ENCODE measurements at places on chromosomes 6 and 20.

DNA sequence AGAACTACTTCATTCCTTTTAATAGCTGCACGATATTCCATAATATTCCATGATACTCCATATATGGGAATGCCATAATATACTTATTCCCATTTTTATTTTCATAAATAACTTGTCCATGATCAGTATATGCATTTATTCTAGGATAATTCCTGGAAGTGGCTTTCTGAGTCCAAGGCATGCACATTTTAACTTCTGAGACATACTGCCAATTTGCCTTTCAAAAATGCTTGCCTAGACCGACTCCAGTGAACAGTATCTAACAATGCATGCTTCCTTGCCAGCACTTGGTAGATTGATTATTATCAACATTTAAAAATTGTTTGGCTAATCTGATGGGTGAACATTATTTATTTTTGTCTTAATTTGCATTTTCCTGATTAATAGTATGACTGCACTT, 54.0 kb downstream of the SPTLC3 start:
- DNase-seq: no peak

DNA sequence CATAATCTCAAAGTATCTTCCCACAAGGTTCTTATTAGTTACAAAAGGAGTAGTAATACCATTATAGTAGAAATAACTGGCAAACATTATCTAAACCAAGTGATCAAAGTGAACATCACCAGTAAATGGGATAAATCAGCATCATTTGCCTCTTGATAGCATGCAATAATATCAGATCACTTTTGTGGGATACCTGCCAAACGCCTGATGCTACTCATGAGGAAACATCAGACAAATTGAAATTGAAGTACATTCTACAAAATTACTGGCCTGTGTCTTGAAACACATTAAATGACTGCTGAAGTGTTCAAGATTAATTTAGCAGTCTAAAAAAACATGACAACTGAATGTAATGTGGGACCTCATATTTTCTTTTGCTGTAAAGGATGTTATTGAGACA, 208.1 kb downstream of the TINAG start:
- peak; percentile 84 for DNase-seq

GRCh38 chr6:132733814-132734213, 20.0 kb upstream of the VNN1 start:
- DNase-seq: no peak

DNA sequence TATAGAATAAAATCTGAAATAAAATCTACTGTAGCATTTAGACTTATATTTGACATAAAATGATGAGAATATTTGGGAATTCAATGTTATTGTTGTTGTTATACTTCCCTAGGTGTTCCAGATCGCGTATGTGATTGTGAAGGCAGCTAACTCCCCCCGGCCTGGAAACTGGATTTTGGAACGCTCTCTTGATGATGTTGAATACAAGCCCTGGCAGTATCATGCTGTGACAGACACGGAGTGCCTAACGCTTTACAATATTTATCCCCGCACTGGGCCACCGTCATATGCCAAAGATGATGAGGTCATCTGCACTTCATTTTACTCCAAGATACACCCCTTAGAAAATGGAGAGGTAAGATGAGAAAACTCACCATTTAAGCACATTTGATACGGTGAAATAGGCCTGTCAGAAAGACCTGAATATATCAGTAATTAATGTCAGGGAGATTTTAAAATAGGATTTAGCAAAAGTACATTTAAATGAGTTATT, 215.2 kb downstream of the LAMA2 start:
- no peak for DNase-seq

GRCh38 chr6:84136364-84137050, 90.9 kb downstream of the CEP162 start:
- DNase-seq: no peak

DNA sequence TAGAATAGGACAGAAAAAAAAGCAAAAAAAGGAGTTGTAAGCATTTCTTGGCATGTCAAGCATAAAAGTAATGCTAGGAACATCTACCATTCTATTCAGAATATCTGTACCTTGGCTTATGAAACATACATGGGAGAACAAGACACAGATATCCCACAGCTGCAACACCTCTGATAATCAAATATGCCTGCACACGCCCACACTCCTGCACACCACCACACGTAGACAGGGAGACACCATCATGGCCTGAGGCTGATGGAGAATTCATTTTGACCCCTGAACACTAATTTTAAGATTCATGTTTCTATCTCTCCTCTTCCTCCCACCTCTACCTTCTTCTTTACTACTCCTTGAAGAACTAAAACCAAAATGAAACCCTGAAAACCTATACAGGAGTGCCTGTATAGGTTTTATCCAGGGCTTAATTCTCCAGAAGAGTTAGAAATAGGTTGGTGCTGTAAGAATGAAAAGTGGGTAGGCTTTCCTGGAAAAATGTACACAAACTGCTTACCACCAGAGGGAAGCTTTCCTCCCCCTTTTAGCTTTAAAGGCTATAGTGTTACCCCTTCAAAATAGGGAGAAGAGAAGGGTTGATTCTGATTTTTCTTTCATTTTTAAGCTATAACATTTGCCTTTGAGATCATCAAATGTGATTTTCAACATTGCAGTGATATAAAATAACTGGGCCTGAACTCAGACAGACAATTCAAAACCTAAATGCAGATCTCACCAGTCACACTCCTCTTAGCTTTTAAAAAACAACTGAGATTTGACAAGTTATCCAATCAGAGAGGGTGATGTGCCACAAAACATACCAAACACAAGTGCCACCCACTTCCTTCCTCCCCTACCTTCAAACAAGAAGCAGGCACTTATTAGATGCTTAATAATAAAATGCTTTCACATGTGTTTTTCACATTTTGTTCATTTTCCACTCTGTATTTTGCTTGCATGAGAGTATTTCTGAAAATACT, 57.9 kb downstream of the ELOVL5 start:
- DNase-seq: no peak

DNA sequence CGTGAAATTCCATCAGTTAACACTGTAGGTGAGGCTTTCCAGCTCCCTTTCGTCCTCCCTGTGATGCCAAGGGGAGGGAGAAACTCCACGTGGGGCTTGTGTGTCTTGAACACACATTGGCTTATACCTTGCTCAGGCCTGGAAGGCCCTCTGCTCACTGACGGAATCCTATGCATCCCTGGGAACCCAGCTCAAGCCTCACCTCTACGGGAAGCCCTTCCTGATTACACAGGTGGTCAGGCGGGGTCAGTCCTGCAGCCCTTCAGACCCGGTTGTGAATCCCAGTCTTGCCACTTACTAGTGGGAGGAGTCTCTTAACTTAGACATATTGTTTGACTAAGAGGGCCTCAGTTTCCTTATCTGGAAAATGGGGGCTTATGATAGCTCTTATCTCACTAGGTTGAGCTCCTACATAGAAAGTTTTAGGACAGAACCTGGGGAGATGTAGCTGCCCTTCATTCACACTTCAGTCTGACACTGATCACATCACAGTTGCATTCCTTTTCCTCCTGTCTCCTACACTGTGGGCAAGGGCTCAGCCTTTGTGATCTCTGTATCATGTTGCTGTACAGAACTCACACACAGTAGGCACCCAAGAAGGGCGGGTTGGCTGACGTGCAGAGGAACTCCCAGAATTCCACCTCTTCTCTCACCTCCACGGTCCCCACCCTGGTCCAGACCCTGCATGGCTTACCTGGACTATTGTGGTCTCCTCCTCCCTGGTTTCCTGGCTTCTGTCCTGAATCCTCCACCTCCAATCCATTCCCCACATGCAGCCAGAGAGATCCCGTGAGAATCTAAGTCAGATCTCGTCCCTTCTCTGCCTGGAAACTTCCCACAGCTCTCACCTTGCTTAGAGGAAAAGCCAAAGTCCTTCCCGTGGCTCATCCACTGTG, 129.6 kb downstream of the CEBPB start:
- no peak for DNase-seq

- no peak for DNase-seq
Observed at GRCh38 chr6:97059473-97059872, 134.9 kb downstream of the KLHL32 start.

- peak; percentile 73 for DNase-seq
Observed at GRCh38 chr20:35303735-35304491, 11.7 kb upstream of the FAM83C start.

- DNase-seq: no peak
Observed at GRCh38 chr6:153489479-153489878, 358.4 kb upstream of the RGS17 start.

- no peak for DNase-seq
Observed at GRCh38 chr20:15342991-15343523, 1005.6 kb upstream of the FLRT3 start.

GRCh38 chr6:150169609-150170008, 26.8 kb downstream of the PPP1R14C start:
- DNase-seq: no peak

GRCh38 chr6:5486214-5486613, 224.9 kb downstream of the FARS2 start:
- DNase-seq: no peak

GRCh38 chr6:129748212-129748900, 38.4 kb upstream of the ARHGAP18 start:
- no peak for DNase-seq

DNA sequence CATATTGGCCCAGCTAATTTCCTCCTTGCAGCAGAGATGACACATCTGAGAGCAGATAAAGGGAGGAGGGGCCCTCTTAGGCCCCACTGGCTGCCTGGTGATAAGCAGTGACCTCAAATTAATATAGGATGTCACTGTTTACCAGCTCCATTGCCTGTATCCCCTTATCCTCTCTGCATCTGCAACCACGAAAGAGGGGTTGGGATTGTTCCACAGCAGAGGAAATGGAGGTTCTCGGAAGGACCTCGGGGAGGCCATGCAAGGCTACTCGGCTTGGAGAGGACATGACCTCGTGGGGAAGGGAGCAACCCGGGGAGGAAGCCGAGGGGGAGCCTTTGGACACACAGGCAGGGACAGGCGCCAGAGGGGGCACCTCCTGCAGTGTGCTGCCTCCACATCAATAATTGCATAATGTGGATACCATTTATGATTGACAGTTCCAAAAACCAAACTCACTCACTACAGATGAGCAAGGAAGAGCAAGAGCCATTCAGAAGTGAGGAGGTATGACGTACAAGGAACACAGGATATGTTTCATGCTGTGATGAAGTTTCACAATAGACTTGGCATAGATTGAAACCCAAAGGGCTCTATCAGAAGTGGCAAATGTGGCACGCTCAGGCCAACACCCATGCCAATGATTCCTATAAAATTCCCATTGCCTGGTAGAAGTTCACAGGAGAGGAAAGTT, 177.2 kb upstream of the RNF24 start:
- DNase-seq: no peak
